MCF 10A (cell line): ENCODE measurements at places on chromosomes 2 and 18. TPM values are rescaled to one million over a fixed set of nuclear protein-coding genes. Genes with fewer than 3 reads are reported as not detected.
A peak's percentile ranks its signal among the peaks of the same experiment; 100 is the strongest.

GRCh38 chr2:147826278-147827087, 18.3 kb upstream of the ACVR2A start:
- no peak for DNase-seq
- H3K27ac ChIP-seq: no peak overlapping the region
- no peak overlapping the region for H3K4me3 ChIP-seq
- no peaks in the 10 kb centered on the region for H3K36me3 ChIP-seq
- H3K4me1 ChIP-seq: no peaks in the 10 kb centered on the region

DNA sequence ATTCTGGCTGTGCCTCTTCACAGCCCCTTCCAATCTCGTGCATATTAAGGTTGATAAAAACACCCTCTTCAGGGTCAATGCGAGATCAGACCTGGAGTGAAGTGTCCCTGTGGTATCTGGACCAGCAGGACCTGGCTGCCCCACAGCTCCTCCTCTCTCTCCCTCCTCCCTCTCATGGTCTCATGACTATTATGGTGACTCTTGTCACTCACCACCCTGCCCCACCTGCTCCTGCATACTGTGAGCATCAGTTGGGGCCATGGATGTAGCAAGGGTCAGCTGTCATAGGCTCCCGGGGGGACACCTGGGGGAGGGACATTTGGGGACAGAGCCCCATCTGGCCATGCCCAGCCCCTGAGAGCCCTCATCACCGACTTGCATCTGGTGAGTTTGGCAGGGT, 50.2 kb downstream of the ODC1 start:
- no peak for DNase-seq
- no peaks in the 10 kb centered on the region for H3K27me3 ChIP-seq
- no peak overlapping the region for H3K4me3 ChIP-seq
- H3K4me1 ChIP-seq: peaks cover 8% of the 10 kb centered on the region

DNA sequence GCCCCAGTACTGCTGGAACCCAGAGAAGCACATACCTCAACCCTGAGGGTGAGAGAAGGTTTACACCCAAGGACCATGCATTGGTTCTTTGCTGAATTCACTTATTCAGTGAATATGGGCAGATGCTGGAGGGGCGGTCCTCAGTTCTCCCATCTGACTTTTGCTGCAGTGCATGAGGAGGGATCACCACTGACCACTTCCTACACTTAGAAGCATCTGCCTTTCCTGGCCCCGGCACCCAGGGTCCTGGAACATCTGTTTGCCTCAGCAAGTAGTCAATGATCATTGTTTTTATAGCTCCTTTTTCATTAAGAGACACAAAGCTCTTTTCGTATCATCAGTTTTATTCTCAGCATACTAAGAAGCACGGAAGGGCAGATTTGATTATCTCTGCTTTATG, 211.4 kb downstream of the SH3RF3 start:
- peaks cover 9% of the 10 kb centered on the region for H3K36me3 ChIP-seq
- no peaks in the 10 kb centered on the region for H3K27me3 ChIP-seq
- no peak for DNase-seq
- H3K27ac ChIP-seq: no peak overlapping the region
- H3K4me3 ChIP-seq: no peak overlapping the region

DNA sequence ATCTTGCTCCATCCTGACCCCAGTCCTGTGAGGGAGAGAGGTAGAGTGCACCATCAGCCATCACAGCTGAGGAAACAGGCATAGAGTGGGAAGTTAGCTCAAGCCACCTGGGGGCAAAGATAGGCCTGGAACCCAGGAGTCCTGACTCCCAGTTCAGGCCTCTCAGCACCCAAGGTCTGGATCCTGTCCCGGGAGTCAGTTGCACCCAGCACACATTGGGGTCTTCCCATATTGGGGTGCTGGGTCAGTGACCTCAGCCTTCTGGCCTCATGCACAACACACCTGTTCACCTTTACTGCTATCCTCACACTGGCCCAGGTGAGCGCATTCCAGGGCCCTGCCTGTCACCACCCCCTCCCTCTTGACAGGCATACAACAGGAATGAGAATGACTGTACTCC, 24.7 kb downstream of the ST8SIA5 start:
- no peaks in the 10 kb centered on the region for H3K4me1 ChIP-seq
- H3K4me3 ChIP-seq: no peak overlapping the region
- no peaks in the 10 kb centered on the region for H3K27me3 ChIP-seq
- no peak overlapping the region for H3K27ac ChIP-seq
- DNase-seq: no peak
- H3K36me3 ChIP-seq: no peaks in the 10 kb centered on the region

GRCh38 chr2:105712166-105712915, 32.4 kb upstream of the NCK2 start:
- H3K27ac ChIP-seq: peak overlapping the region; percentile 49
- peaks cover 6% of the 10 kb centered on the region for H3K36me3 ChIP-seq
- peak; percentile 5 for DNase-seq
- H3K27me3 ChIP-seq: no peaks in the 10 kb centered on the region
- peaks cover 20% of the 10 kb centered on the region for H3K4me1 ChIP-seq

- no peak overlapping the region for H3K4me3 ChIP-seq
- no peaks in the 10 kb centered on the region for H3K27me3 ChIP-seq
- H3K36me3 ChIP-seq: no peaks in the 10 kb centered on the region
- peak; percentile 35 for DNase-seq
These were observed 124.2 kb downstream of the CBLN2 start for GRCh38 chr18:72419914-72420313.

DNA sequence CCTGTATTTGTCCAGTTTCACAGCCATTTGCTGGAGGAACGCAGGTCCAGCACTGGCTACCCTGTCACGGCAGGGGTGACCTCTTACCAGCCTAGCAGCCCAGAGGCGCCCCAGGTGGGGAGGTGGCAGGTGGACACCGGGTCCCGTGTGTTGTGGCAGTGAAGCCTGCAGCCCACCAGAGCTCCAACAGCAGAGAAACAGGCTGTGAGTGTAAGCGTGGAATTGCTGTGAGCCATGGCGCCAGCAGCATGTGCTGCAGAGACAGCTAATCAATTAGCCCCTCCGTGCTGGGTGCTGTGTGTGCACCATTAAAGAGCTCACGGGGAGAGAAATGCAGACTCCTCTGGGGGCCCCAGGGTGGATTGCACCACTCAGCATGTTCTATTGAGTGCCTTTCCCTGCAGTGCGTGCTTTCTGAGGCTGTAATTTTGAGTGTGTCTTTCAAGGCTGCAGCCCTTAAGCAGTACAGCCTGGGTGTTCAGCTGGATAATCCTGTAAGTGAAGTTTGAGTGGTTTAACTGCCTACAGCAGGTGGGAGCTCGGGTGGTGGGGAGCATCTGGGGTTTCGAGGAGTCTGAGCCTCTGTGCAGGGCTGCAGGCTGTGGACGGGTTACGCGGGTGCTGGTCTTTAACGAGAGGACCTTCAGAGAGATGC, 15.9 kb downstream of the RTP5 start:
- peaks cover 7% of the 10 kb centered on the region for H3K36me3 ChIP-seq
- DNase-seq: no peak
- H3K4me1 ChIP-seq: no peaks in the 10 kb centered on the region
- no peak overlapping the region for H3K4me3 ChIP-seq
- H3K27me3 ChIP-seq: no peaks in the 10 kb centered on the region

DNA sequence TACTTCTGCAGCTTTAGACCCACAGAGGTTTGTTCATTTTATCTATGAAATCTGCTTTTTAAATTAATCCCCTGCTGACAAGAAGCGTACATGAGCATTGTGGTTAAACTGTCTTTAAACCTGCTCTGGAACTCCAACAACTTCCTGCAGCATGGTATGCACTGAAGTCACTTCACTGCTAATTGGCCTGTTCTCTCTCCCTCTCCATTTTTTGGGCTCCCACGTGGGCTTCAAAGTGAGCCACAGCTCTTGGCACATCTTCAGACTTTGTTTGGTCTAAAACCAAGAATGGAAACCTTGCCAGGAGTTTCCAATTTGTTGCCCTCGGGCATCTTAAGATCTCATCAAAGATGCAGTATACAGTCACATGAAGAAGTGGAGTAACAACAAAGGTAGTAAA, 311.4 kb downstream of the LRRTM1 start:
- no peak overlapping the region for H3K4me3 ChIP-seq
- H3K27ac ChIP-seq: no peak overlapping the region
- H3K27me3 ChIP-seq: no peaks in the 10 kb centered on the region

DNA sequence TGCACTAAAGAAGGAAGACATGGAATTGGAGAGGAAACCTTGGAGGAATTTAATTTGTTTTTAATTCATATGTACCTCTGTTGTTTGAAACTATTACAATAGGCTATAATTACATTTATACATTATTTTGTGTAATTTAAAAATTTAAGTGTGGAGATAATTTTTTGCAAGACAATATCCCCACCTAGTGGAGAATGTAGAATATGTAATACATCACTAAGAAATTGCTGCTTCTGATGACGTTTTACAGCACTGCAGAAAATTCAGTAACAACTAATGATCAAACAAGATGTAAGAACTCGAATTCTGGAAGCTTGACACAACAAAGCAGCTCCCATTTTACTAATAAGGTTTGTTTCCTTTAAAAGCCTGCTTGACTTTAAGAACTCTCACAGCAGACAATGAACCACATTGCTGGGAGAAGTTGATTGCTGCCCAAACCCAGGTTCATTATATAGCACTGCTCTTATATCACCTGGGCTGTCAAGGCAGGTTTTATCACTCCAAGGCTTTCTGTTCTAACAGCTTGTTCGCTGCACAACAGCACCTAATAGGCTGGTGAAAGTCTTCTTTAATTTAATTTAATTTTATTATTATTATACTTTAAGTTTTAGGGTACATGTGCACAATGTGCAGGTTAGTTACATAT, 53.4 kb downstream of the THADA start:
- peaks cover 14% of the 10 kb centered on the region for H3K4me1 ChIP-seq
- no peak overlapping the region for H3K27ac ChIP-seq
- peaks cover 2% of the 10 kb centered on the region for H3K36me3 ChIP-seq
- no peaks in the 10 kb centered on the region for H3K27me3 ChIP-seq

DNA sequence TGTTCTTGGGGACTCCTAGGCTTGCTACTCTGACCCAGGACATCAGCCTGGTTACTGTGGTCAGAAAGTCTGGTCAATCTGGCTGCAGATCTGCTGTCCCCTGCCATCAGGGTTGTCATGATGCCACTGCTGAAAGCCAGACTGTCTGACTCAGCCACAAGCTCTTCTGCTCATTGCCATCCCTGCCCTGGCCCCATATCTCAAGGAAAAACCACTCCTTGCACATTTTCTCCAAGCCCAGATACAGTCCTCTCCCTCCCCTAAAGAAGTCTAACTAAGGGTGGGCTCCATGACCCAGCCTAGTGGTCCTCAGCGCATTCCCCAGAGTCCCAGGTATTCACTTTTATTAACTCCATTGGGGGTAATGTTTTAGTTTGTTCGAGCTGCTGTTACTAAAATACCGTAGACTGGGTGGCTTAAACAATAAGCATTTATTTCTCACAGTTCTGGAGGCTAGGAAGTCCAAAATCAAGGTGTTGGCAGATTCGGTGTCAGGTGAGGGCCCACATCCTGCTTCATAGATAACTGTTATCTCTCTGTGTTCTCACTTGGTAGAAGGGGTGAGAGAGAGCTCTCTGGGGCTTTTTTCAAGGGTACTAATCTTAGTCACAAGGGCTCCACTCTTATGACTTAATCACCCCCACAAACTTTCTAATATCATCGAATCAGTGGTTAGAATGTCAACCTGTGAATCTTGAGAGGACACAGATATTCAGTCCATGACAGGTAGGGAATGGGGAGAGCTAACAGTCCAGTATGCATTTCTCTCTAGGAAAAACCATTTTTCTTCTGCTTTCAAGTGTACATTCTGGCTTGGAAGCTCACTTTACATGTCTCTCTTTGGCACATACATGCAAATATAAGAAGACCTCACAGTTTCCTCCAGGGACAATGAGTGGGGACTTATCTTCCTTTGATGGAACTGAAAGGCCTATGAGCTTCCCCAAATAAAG, 94.8 kb upstream of the CXCR4 start:
- no peaks in the 10 kb centered on the region for H3K36me3 ChIP-seq
- H3K27me3 ChIP-seq: no peaks in the 10 kb centered on the region
- no peak for DNase-seq
- H3K4me3 ChIP-seq: no peak overlapping the region
- no peak overlapping the region for H3K27ac ChIP-seq
- no peaks in the 10 kb centered on the region for H3K4me1 ChIP-seq

GRCh38 chr2:55311444-55311870, 42.4 kb upstream of the MTIF2 start:
- H3K36me3 ChIP-seq: peaks cover 41% of the 10 kb centered on the region
- no peak overlapping the region for H3K4me3 ChIP-seq
- no peaks in the 10 kb centered on the region for H3K27me3 ChIP-seq
- peak; percentile 59 for DNase-seq
- H3K27ac ChIP-seq: no peak overlapping the region

GRCh38 chr2:137435162-137435561, 529.1 kb upstream of the HNMT start:
- no peaks in the 10 kb centered on the region for H3K27me3 ChIP-seq
- H3K36me3 ChIP-seq: no peaks in the 10 kb centered on the region
- no peak overlapping the region for H3K4me3 ChIP-seq
- H3K4me1 ChIP-seq: peaks cover 45% of the 10 kb centered on the region

RAD51AP2 gene
- total RNA-seq: 0.10 and 0.14 TPM in 2 replicates

LONRF2 gene
- total RNA-seq: not detected in 2 replicates

ANKRD30B gene
- not detected in 2 replicates for total RNA-seq

TBR1 gene
- total RNA-seq: 0.12 and 0.26 TPM in 2 replicates

MXD1 gene
- 63.6 and 71.8 TPM in 2 replicates for total RNA-seq

SP140 gene
- 0.61 TPM in 1 of 2 replicates, not detected in the other for total RNA-seq

PTPN4 gene
- total RNA-seq: 21.1 and 27.2 TPM in 2 replicates
